ENCODE measurements at places on chromosomes 6 and 20.

- DNase-seq, result no peak
These were observed 999 bp upstream of the PIM1 start for GRCh38 chr6:37168811-37169495.

- DNase-seq, result no peak
These were observed 28.8 kb downstream of the ZFAND3 start for GRCh38 chr6:37848371-37848770.

- no peak for DNase-seq
These were observed 697.2 kb upstream of the AGPAT4 start for GRCh38 chr6:161971043-161971442.

GRCh38 chr20:41981746-41982145 is 363.6 kb upstream of the CHD6 start:
- no peak for DNase-seq

- no peak for DNase-seq
These were observed 41.1 kb downstream of the KLHL31 start for GRCh38 chr6:53624502-53624901.

- DNase-seq, result no peak
These were observed 693 bp downstream of the HLA-F start for GRCh38 chr6:29723666-29724588.

GRCh38 chr6:25991785-25992412 is 29.3 kb downstream of the TRIM38 start:
- peak; percentile 13 for DNase-seq

DNA sequence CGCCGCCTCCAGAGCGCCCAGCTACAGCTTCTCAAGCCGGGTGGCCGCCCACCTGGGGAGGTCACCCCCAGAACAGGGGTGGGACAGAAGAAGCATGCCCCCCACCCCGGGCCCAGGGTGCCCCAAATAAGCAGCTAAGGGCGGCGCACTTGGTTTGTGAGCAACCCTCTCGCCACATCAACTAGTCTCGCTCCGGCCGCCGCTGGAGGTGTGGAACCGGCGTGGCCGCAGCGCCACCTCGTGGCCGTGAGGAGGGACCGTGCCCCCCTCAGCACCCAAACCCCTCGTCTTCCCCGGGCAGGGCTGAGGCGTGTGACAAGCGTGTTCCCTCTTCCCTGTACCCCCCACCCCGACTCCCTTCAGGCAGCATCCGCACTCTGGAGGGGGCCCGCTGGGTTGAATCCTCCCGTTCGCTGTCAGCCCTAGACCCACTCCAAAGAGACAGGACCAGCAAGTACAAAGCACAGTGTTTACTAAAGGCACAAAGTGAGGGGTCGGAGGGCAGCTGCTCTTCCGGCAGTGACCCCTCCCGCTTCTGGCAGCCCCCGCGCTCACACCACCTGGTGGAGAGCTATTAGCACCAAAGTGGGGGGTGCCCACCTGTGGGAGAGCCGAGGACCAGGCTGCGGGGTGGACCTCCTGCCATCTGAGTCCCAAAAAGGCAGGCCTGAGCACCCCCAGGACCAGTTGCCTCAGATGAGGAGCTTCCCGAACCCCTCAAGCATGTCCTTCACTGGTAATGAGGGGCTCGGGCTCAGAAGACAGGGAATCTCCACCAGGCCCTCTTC is 45.4 kb downstream of the MDFI start:
- no peak for DNase-seq

DNA sequence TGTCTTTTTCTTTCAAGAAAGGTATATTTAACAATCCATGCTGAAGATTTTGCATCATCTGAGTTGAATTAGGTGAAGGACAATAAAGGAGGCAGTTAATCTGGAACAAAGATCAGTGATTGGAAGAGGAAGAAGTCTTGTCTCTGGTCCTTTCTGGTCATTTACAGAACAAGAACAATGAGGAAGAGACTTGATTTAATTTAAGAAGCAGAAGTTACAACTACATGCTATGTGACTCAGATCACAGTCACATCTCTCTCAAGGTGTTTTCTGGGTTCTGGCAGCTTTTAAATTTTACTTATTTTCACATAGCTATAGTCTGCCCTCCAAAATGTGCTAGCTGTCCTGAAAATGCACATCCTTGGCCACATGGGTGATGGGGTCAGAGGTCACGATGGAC is 53.5 kb upstream of the DEK start:
- DNase-seq, result no peak

DNA sequence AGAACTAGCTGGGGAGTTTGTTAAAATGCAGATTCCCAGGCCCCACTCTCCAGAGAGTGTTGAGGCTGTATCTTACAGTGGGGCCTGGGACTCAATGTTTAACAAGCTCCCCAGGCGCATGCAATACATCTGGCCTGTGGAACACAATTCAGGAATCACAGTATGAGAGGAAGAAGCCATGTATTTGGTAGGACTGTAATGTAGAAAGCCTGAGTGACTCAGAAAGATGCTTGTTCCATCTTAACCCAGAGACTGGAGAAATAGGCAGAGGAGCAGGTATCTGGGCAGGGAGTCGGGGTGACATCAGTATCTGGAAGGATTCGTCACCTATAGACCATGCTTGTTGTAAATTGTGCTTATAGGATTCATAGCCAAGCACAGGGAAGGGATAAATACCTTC is 90.5 kb downstream of the UNC5CL start:
- no peak for DNase-seq

- no peak for DNase-seq
These were observed 150.3 kb downstream of the NKAIN2 start for GRCh38 chr6:123953920-123954319.

- no peak for DNase-seq
These were observed 463.8 kb downstream of the ADGRB3 start for GRCh38 chr6:69098910-69099309.

DNA sequence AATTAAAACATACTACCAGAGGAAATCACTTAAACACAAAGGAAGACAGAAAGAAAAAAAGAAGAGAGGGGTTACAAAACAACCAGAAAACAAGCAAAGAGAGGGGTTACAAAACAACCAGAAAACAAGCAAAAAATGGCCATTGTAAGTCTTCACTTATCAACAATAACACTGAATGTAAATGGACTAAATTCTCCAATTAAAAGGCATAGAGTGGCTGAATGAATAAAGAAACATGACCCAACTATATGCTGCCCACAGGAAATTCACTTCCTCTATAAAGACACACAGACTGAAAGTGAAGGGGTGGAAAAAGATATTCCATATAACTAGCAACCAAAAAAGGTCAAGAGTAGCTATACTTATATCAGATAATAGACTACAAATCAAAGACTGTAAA is 180.0 kb downstream of the WDR27 start:
- DNase-seq, result no peak

- no peak for DNase-seq
These were observed 171.1 kb upstream of the RGS17 start for GRCh38 chr6:153302133-153302532.

- DNase-seq, result no peak
These were observed 453.1 kb upstream of the MARCKS start for GRCh38 chr6:113403966-113404595.

GRCh38 chr20:3101737-3102574 is 17.4 kb upstream of the AVP start:
- no peak for DNase-seq

GRCh38 chr6:155221086-155221485 is 42.7 kb upstream of the CLDN20 start:
- DNase-seq, result no peak

DNA sequence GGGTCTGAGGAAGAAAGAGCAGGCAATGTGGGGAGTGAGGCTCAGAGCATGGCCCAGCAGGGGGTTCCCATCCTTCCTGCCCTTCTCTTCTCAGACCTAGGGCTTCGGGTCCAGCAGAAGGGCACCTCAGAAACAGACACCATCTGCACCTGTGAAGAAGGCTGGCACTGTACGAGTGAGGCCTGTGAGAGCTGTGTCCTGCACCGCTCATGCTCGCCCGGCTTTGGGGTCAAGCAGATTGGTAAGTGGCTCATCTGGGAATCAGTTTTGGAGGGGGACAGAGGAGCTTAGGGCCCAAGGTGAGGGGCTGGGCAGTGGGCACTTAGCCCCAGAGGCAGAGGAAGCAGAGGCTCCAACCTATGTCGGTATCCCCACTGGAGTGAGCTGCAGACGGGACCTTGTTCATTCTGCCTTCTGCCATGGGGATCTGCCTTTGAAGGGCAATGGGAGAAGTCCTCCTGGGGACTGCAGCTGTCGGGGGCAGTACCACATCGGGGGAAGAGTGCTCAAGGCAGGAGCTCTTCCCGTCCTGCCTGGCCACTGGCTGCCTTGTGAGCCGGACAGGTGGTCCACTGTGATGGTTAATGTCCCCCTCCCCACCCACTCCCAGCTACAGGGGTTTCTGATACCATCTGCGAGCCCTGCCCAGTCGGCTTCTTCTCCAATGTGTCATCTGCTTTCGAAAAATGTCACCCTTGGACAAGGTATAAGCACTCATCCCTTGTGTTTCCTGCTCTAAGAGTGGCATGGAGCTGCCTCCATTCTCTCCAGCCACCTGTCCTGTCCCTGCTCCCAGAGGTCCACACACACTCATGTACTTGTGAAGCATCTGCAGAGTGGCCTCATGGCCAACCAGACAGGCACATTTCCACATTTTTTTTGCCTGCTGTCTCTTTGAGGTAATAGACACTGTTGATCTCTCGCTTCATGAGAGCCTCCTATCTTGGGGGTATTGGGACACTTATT is 4.7 kb downstream of the CD40 start:
- DNase-seq, result no peak

DNA sequence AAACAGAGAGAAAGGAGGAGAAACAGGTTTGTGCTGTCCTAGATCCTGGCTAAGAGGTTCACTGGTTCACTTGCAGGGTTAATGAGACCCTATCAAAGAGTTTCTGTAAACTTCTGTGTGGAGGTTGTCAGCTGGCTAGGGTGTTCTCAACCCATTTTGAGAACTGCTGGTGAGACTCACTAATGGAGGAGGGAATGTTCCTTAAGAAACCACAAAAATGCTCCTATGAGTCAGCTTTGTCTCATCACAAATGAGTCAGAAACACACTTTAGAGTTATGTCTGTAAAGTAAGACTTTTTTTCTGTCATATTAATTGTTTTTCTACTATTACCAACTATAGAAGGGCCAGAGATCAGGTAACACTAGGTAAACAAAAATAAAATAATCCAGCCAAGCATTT is 884.4 kb downstream of the PHF3 start:
- no peak for DNase-seq

DNA sequence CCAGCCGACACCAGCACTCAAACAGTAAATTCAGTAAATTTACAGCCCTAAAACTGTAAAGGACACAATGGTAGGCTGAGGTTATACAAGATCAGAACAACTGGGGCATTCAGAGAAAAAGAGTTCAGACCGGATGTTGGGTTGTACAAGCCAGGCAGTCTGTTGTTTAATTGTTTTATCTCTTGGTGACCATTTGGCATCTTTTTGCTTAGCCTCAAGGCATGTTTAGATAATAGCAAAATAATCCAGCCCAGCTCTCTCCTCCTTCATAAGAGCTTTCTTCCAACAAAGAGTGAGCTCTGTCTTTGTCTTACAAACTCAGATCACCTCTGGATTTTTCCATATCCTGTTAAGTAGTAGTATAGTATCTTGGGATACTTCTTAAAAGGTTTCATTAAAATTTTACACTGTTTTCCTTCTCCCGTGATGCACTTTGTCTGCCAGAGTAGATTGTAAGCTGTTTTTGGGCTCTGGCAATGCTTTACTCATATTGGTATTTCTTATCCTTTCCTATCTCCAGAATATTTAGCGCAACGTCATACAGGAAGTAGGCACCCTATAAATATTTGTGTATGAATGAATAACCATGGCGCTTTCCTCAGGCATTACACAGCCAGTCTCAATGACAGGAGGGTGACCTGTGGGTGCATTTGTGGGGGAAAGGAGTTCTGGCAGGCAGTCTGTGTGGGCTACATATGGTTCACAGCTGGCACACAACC is 35.6 kb upstream of the TRAM2 start:
- no peak for DNase-seq

DNA sequence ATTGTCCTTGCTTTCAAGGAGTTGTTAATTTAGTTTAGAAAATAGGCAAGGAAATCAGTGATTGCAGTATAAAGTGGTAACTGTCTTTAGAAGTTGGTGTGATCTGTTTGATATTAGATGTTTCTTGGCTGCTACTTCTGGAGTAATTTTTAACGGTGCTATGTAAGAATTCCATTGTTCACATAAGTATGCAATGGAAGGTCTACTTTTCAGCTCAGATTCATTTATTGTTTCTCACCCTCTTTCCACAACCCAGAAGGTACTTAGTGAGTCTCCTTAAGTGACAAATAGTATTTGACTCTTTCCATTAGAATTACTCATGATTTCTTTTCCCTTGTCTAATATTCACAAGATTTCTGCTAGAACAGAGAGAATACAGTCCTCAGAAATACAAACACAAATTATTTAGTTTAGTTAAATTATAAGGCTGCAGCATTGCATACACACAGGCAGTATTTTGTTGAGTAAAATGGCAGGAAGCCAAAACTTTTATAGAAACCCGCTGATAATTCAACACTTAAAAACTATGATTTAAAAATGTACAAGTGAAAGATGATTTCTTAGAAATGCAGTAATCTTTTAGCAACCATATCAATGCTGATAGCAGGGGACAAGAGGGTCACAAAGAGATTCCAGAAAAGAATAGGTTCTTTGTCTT is 554.3 kb downstream of the CD109 start:
- DNase-seq, result no peak

DNA sequence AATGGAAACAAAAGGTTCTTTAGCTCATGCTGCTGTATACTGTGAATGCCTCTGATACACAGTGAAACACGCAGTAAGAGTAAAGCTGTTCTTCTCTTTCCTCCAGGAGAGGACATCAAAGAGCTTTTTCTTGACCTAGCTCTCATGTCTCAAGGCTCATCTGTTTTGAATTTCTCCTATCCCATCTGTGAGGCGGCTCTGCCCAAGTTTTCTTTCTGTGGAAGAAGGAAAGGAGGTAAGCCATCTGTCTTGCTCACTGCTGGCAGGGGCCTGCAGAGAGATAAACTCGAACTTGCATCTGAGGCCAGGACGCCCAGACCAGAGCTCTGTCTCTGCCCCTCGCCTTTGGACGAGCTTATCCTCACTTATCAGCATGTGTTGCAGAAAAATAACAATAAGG is 37.7 kb downstream of the LY86 start:
- DNase-seq, result no peak

DNA sequence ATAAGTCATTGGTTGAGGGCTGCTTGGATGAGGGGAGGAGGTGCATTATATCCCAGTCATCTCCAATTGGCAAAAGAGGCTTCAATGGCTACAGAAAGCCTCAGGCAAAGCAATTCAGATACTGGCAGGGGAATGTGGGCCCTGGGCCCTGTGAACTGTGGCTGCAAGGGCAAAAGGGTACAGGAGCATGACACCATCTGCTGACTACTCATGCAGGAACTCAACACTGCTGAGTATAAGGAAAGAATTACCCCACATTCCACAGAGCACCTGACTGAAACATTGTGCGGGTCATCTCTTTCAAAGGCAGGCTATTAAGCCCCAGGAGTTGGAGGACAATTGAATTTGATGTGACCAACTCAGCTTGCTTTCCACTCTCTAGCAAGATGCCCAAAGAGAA is 92.1 kb upstream of the SPTLC3 start:
- no peak for DNase-seq
